ENCODE measurements at places on chromosomes 5 and 9.

DNA sequence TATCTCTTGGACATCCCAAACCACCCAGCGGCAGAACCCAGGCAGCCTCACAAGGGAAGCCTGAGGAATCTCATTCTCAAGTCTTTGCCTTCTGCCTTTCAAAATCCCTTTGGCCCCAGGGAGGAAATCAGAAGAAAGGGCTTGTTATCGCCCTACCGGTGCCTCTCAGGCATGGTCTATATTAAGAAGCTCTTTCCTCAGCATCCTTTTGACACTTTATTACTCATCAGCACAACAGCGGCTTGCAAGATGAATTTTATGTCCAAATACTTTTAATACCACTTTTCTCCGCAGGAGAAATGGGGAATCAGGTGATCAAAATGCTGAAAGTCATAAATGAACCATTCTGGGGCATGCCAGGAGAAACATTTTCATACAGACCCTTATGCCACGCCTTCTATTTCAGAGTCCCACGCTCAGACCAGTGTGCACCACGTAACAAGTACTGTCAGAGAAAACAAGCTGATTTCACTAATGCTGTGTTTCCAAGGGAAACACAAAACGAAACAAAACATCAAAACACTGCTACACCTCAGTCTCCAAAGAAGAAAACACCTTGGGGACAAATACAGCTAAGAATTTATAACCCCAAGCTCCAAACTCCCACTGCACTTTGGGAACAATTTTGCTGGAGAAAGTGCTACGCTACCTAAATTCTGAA, 30.0 kb downstream of the RAPGEF1 start:
- no peak for DNase-seq

- DNase-seq = no peak
These were observed 121.2 kb downstream of the TLE4 start for GRCh38 chr9:79692857-79693571.

DNA sequence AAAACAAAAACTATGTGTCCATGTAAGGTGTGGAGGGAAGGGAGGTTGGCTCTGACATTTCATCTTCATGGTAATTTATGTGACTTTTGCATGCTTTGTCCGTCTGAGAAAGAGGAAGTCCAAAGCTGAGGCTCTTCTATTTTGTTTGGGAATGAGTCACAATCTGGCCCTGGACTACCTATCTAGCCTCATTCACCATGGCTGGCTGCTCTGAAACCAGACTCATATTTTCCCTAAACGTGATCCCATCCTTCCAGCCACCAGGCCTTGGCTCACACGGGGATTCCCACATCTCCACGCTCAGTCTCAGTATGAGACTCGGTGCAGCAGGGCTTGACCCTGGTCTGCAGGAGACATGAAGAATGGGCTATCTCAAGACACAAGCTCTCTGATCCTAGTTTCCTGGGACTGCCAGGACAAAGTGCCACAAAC, 672.8 kb downstream of the ACTL7B start:
- no peak for DNase-seq

- no peak for DNase-seq
These were observed 106.3 kb downstream of the NDUFAF2 start for GRCh38 chr5:61051267-61051666.

DNA sequence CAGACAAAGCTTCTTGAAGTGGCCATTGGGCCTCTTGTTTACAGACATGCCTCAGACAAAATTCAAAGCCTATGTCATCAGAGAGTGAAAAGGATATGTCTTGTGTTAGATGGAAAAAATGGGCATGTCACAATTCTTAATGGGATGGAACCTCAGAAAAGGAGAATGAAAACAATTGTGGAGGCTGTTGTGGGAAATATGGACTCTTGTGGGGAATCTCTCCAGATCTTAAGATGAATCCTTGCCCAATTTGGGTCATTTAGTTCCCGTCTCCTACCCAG, 19.5 kb downstream of the SLC22A5 start:
- no peak for DNase-seq

DNA sequence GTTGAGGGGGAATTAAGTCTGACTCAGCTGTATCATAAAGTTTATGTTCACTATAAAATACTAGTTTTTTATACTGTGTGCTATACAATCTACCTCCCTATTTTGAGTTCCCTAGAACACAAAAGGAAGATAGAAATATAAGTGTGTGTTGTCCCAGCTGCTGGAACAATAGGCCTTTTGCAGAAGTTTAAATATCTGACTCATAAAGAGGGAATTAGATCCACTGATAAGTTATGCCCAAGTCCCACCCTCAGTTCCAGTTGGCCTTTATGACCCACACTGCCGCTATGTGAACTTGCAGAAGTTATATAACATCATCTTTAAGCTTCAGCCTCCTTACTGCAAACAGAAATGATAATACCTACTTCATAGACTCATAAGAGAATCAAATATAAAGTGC, 88.5 kb upstream of the DAB2 start:
- no peak for DNase-seq

- DNase-seq = no peak
These were observed 611.5 kb downstream of the ZNF608 start for GRCh38 chr5:124134941-124135340.

DNA sequence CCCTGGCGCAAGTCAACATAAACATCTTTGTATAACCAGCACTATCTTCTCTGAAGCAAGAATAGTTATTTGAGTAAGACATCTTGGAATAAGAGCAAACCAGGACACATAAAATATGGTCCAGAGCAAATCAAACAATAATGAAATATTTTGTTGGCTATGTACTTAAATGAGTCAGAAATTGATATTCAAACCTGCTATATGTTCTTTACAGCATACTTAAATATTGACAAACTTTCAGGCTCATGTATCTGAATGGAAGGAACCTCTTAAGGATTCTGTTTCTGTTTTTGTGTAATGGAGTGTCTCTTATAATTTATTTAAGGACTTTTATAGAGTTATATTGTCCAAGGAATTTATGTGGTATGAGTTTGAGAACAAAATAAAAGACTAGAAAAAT, 747.3 kb downstream of the EFNA5 start:
- no peak for DNase-seq

DNA sequence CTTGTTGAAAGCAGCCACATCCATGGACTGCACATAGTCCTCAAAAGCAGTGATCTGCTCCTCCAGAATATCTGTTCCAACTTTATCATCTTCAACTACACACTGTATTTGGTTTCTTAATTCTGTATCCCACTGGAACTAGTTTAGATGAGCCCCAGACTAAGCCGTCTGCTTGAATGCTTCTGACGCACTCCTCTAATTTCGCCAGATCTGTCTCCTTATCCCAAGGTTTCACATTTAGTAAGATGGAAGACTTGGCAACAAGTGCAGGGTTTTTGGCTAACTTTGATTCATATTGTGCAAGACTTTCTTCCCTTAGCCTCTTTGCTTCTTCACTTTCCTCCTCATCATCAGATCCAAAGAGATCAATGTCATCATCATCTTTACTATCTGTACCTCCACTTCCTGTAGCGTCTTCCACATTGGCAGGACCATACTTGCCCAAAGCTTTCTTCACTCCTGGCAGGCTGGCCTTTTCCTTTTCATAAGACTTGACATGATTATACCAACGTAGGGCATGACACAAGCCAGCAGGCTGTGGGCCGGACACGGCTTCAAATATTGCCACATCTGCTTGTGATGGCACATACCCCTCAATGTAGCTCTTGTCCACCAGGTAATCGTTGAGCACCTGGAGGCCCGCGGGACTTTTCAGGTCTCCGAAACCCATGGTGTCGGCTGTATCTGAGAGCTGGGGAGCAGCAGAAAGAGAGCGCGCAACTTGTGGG, 56.2 kb upstream of the PIK3R1 start:
- DNase-seq = no peak

GRCh38 chr5:172051643-172052339, 45.4 kb upstream of the FBXW11 start:
- no peak for DNase-seq

GRCh38 chr9:135502873-135503321, 2.4 kb downstream of the MRPS2 start:
- no peak for DNase-seq
